ENCODE measurements at places on chromosomes 4 and X.

GRCh38 chr4:173704201-173704600, 174.2 kb upstream of the HAND2 start:
- DNase-seq, result no peak

DNA sequence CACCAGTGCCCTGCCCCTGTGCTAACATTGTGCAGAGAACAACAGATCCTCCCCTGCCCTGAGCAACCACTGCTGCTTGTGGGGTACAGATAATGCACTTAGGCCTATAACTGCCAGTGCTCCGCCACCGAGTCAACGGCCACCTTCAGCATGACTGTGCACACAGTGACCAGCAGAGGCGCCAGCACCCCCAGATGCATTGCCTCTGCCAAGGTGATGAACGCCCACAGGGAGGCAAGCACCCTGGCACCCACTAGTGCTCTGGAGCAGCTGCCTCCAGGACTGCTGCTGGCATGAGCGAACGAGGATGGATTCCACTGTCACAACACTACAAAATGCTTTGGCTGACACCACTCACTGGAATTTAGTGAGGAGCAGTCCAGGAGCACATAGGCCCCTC, 38.2 kb downstream of the SPIN2B start:
- no peak for DNase-seq

GRCh38 chrX:118062817-118063615, 53.6 kb downstream of the KLHL13 start:
- no peak for DNase-seq

GRCh38 chrX:68876731-68877130, 47.9 kb downstream of the EFNB1 start:
- no peak for DNase-seq

- DNase-seq, result no peak
Measured at GRCh38 chr4:48930654-48931053, 24.1 kb upstream of the OCIAD2 start.

- DNase-seq, result no peak
Measured at GRCh38 chrX:2549876-2550275, 49.1 kb upstream of the DHRSX start.

Measured in C1 segment of cervical spinal cord (tissue), 14 donors.